Esophagus squamous epithelium (tissue), 5 donors: ENCODE measurements at places on chromosomes 1 and 21.

DNA sequence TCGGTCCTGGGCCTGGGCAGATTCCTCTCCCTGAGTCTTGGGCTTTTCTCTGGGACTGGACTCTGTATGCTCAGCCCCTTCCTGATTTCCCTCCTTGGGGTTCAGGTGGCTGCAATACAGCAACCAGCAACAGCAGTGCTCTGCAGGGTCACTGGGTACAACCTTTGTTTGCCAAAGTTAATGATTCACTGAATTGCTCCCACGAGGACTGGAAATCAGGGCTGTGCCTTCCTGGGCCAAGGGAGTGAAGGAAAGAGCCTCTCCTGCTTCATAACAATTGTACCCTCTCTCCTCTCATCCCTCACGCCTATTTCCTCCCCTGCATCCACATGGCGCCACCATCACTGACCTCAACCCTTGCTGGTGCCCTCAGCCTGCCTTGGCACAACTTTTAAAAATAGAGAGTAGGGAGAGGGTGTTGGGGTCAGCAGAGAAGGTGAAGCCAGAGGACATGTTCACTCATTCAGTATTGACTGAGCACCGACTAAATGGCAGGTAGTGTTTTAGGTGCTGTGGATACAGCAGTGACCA lies 52.8 kb upstream of the GOLT1A start:
- no peak for DNase-seq

GRCh38 chr1:11448373-11449099 lies 30.4 kb upstream of the DISP3 start:
- DNase-seq = no peak

GRCh38 chr1:76164165-76164564 lies 89.6 kb downstream of the ST6GALNAC3 start:
- DNase-seq = no peak

DNA sequence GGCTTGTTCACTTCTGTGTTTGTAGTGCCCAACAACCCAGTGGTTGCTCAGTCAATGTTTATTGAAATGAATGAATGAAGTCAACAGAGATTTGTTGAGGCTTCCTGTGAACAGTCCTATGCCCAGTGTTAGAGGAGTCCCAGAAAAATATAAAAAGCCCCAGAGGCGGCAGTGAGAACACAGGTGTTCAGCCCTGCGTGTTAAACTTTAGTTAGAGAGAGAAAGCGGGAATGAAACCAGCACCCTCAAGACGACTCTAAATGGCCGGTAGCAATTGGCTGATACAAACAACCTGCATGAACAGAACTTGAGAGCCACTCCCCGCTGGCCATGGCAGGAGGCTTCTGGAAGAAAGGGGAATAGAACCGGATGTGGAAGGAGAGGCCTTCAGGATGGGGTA lies 22.6 kb downstream of the TMEM51 start:
- DNase-seq = no peak

DNA sequence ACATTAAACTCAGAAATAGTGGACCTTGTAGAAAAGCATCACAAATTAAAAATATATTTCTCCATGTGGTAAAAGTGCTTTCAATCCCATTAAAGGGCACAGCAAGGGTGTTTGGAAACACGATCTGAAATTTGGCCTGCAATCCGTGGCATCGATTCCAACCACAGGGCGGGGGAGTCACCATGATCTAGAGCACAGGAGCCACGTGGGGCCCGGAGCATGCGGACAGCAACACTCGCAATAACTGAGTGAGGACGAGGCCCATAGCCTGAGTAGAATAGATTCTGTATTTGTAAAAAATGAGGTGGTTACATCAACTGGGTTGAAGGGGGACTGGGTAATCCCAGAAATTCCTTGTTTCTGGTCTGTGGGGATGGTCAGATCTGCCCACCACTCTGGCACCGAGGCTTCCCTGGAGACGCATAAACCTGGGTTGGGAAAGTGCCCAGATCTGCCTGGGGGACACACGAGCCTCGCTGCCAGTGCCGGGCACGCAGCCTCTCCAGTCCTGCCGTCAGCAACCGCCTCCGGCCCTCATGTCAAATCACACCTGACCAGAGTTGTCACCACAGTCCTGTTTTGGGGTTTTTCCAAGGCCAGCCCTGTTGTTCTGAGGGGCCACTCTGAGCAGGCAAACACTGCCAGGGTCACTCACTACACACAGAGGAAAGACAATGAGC lies 104.3 kb downstream of the PGBD5 start:
- no peak for DNase-seq

DNA sequence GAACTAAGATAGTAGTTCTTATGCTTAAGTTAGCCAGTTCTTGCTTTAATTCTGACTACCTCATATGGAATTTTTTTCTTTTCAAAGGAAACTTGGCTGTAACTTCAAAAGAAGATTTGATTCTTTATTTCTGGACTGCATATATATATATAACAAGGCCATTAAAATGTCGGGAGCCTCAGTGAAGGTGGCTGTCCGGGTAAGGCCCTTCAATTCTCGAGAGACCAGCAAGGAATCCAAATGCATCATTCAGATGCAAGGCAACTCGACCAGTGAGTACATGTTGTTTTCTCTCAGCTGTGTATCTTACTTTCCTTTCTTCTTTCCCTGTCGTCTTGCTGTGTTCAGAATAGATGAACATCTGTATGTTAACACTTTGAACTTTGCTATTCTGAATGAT lies 21.8 kb downstream of the KIF1B start:
- no peak for DNase-seq

DNA sequence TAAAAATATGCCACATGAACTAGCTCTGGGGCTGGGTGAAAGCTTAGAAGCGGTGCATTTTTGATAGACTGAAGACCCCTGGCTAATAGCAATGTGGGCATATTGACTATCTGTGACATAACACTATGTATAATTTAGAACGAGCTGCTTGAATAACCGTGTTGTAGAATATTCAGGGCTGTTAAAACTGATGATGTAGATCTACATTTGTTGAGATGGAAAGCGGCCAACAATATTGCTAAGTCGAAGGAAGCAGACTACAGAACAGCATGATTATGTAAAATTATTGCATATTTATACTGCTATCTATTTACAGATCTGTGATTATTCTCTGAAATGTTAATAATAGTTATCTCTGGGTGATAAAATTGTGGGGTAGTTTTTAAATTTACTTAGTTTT lies 41.1 kb upstream of the BCL10 start:
- no peak for DNase-seq

- no peak for DNase-seq
Observed at GRCh38 chr1:179938752-179939151, 15.9 kb upstream of the CEP350 start.

- DNase-seq = no peak
Observed at GRCh38 chr1:18642278-18643095, 11.8 kb downstream of the PAX7 start.

DNA sequence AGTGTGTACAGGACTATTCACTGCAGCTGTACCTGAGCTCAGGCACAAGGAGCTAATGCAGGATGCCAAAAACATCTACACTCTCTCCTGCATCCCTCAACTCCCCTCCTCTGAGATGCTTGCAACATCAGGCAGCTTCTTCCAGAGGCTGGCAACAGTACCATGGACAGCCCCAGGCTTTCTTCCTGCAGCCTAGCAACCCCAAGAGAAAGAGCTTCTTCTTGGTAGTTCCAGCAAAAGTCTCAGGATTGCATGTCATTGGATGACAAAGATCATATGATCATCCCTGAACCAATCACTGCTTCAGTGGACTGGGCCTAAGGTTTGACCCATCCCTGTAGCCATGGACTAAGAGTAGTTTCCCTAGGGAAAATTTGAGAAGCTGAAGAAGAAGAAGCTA lies 46.7 kb downstream of the CAMK2N1 start:
- no peak for DNase-seq

DNA sequence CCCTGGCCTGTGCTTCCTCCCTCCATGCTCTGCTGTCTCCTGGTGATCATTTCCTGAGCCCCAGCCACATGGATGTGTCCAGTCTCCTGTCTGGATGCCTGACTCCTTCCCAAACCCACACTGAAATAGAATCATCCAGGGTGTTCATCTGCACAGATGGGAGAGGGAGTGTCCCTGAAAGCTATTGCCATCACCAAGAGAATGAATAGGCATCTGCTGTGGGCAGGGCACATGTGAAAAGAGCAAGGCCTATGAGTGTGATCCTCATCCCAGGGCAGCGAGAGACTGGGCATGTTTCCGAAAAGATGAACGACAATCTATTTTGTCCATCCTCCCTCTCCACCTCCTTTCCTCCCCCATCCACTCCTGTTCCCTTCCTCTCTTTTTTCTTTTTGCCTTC lies 5.0 kb downstream of the IGSF21 start:
- no peak for DNase-seq

DNA sequence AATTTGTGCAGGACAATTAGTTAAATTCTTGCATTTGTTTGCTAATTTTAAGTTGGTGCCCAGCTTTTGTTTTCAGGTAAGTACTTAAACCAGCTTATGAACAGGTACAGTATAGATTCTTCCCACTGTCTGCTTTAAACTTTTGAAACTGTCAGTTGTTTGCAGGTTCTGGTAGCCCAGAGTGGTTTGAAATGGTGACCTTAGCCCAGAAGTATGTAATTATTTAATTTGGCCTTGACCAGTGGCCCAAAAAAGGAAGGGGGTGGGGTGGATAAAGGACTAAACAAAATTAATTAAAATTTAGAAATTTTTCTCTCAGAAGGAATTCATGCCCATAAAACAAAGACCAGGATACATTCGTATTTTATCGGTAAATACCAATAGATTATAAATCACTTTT lies 69.0 kb downstream of the PTBP2 start:
- no peak for DNase-seq

DNA sequence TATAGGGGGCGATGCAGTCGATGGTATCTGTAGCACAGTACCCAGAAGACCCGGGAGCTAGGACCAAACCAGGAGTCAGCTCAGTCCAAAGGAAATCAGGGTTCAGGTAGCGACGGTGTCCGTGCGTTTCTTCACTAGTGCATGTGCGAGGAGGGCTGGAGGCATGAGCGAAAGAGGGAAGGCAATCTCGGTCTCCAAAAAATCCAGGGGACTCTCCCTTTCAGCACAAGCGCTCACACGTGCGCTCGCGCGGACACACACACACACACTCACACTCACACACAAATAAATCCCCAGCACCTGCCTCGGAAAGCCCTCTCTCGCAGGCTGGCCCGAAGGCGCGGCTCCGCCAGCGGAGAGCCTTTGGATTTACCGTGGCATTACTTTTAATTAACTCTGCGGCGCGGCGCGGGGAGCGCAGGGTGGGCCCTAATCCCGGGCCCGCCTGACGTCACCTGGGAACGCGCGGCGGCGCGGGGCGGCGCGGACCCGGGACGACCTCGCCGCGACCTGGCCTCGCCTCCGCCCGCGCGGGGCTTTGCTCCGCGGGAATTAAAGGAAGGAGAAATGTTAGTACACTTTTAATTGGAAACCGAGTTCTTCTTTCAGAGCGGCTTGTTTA lies 121.2 kb downstream of the LMX1A start:
- no peak for DNase-seq
